ENCODE measurements at places on chromosomes 7 and 10.

- no peak for DNase-seq
Measured at GRCh38 chr7:137245890-137246289, 97.6 kb downstream of the PTN start.

- no peak for DNase-seq
Measured at GRCh38 chr10:77317221-77317620, 320.4 kb downstream of the KCNMA1 start.

- no peak for DNase-seq
Measured at GRCh38 chr10:45006276-45007030, 5.7 kb downstream of the ZNF22 start.

- no peak for DNase-seq
Measured at GRCh38 chr7:71995111-71995510, 417.0 kb downstream of the CALN1 start.

GRCh38 chr7:44263326-44264082, 61.9 kb downstream of the CAMK2B start:
- DNase-seq, result no peak

- no peak for DNase-seq
Measured at GRCh38 chr10:34581801-34582532, 233.1 kb downstream of the PARD3 start.

DNA sequence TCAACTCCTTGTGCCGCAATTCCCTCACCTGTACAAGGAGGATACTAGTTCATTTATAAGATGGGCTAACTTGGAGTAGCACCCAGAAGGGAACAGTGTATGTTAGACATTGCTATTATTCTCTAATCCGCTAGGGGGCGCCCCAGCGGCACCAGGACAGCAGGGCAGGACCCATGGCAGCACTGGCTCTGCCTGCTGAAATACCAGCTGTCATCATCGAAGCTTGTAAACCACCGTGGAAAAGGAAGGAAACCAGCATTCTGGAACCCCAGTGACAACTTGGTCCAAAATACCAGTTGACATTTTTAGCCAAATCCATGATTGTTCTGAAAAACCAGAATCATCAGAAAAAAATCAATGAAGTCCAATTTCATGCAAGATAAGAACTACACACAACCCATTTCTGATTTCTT, 134.4 kb downstream of the ITGA8 start:
- peak; percentile 80 for DNase-seq

- no peak for DNase-seq
Measured at GRCh38 chr10:30027057-30028005, 32.1 kb downstream of the JCAD start.

- DNase-seq, result no peak
Measured at GRCh38 chr10:92627845-92628480, 35.0 kb downstream of the KIF11 start.

GRCh38 chr7:106041140-106041717, 70.9 kb downstream of the SYPL1 start:
- no peak for DNase-seq
